ENCODE measurements at places on chromosomes 3 and 15.

DNA sequence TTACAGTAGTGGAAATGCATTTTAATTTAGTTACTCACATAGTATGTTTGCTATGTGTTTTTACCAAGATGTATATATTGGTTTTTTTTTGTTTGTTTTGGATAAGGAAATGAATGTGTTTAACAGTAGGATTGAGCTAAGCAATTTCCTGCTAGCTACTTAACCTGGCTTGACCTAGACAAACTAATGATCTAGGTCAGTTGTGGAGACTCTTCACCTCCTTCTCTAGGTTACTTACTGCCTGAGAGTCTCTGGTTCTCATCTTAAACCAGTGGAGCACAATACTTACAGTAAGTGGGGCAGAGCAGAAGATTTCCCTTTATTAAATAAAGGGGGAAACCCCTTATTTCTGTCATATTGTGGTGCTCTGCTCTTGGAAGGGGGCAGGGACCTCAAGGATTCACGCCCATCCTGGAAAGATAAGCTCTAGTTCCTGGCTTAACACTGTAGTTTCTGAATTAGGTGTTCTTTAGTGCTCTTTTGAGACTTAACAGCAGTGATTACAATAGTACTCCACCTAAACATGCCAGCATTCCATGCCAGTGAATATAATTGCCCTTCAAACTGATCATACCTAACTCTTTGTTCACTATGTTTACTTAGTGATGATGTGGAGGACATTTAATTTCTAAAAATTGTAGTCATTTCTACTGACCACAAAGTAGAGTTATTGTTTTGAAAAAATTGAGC, 79.9 kb downstream of the UBP1 start:
- DNase-seq = peak; percentile 49

DNA sequence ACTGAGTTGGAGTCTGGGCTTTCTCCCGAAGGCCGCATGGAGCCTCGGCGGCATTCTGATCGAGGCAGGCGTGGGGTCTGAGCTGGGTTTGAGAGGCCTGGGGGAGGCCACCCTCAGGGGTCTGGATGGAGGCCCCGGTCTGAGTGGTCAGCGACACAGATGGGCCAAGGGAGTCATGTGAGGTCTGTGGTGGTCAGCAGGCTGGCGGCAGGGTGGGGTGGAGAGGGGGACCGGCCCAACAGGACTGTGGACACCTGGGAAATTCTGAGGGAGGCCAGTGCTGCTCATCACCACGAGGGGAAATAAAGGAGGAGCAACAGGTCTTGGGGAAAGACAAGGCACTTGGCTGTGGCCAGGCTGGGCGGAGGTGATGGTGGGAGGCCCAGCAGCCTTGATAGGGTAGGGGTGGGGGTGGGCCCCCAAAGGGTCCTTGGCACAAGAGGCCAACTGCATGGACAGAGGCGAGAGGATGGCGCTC, 16.2 kb downstream of the CTSH start:
- no peak for DNase-seq

DNA sequence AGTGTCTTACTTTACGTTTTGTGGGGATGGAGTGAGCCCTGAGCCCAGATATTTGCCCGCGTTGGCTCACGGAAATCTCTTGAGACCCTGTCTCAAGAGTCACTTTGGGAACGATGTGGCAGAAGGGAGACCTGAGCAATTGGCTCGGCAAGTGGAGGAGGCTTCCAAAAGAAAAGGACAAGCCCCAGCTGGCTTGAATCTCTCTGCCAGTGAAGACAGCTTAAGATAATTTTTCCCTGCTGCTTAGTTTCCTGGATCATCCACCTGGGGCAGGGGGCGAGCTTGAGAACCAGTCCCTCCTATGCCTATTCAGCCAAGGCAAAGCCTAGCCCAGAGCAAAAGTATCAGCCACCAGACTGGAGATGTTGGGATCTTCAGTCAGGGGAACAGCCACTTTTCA, 708 bp downstream of the SEC22A start:
- DNase-seq = peak; percentile 14

DNA sequence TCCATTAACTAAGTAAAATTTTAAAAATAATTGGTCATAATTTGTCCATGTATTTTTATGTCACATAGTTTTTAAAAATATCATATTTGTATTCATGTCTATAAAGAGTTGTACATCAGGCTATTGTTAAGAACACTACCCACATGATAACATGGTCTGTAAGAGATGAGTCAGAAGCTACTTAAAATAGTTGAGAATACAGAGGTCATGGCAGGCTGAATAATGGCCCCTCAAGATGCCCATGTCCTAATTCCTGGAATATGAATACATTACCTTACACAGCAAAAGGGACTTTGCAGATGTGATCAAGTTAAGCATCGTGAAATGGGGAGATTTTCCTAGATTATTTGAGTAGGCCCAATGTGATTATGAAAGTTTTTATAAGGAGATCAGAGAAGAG, 782.9 kb upstream of the GOLIM4 start:
- DNase-seq = no peak

- DNase-seq = no peak
Measured at GRCh38 chr3:31565288-31565687, 32.6 kb downstream of the STT3B start.

GRCh38 chr15:84658080-84658787, at the start of gene NMB:
TSS of gene NMB (minus strand) at chr15:84658199. CDS start at chr15:84658152, 47 bp downstream.
- DNase-seq = peak; percentile 87

DNA sequence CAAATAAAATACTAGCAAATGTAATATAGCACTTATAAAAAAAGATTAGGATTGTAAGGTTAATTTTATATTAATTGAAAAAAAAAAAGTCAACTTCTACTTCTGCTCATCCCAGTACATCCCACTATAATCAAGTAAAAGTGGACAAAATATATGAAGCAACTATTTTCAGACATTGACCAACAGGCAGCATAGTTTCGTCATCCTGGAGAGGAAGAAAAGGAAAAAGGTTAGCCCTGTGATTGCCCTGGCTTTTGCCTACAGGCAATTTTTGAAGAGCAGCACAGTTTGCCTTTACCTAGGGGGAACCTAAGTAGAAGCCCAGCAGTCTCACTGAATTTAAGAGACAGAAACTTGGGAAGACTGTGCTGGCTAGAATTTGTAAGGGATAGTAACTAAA, 52.2 kb upstream of the ACTC1 start:
- no peak for DNase-seq

GRCh38 chr3:143135150-143135549, 15.6 kb downstream of the CHST2 start:
- DNase-seq = peak; percentile 91

DNA sequence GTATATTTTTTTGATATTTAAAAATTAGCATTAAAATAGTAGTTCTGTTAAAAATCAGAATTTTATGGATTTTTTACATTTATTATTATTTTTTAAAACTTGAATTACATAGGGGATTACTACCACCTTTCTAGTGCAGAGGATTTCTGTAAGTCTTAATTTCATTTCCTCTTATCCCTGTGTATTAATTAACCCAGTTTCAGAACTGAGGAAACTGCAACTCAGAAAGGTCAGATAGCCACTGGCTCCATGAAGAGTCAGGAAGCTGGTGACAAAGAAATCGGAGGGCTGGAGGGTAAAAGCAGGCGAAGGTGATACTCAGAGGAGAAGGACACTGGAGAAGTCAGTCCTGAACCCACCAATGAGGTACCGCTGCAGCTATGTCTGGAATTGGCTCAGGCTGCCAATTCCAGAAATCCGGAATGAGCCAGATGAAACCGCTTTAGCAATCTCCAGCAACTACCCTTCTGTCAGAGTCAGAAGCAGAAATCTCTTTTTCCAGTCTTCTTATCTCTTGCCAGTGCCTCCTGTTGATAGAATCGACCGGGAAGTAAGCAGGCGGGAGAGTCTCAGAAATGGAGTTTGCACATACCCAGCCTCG, 308.5 kb downstream of the SV2B start:
- no peak for DNase-seq

DNA sequence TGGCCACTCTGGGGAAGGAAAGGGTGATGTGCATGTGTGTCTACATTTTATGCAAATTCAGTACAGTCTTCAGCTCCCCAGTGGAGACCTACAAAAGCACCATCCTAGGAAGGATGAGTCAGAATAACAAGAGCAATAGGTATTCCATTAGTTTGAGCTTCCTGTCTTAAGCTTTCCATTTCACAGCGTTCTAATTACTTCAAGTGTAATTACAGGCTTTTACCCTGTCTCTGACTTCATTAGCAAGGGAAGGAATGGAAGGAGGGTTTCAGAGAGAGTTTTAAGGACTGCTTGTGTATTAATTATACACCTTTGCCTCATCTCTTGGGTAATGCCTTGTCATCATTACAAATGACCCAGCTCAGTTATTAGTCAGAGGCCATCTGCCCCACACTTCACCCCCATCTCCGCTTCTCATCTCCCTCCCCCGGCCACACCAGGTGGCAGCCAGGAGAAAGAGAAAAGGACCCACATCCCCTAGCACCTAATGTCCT, 202.8 kb upstream of the MRPL3 start:
- no peak for DNase-seq

DNA sequence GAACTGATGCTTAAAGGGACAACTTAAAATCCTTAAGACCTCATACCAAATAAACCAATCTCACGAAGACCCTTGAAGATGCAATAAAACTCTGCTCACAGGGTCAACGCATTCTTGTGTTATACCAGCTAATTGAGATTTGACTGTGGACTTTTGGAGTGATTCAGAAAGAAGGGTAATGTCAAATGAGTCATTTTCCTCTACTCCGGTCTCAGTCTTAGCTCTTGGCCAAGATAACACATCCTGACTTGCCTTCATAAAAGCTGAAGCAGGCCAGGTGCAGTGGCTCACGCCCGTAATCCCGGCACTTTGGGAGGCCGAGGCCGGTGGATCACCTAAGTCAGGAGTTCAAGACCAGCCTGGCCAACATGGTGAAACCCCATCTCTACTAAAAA, 3.8 kb downstream of the PKM start:
- peak; percentile 54 for DNase-seq

DNA sequence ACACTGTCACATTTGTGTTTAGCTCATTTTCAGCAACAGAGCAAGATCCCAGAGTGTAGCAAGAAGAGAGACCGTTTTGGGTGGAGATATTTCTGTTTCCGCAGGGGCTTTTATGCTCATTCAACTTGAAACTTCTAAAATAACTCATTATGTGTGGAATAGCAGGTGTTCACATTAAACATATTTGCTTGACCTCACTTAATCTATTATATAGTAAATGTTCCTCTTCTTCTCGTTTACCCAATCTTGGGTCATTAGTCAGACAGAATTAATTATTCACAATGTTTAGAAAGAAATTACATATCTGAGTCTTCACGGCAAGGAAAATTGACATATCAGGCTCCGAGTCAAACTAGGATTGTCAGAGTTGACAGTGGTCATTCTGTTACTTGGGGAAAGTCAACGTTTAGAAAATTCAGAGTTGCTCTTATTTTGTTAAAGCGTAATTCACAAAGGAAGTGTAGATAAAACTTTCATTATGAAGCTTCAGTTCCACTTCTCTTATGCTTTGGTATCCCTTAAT, 222.9 kb downstream of the TPRG1 start:
- DNase-seq = no peak

DNA sequence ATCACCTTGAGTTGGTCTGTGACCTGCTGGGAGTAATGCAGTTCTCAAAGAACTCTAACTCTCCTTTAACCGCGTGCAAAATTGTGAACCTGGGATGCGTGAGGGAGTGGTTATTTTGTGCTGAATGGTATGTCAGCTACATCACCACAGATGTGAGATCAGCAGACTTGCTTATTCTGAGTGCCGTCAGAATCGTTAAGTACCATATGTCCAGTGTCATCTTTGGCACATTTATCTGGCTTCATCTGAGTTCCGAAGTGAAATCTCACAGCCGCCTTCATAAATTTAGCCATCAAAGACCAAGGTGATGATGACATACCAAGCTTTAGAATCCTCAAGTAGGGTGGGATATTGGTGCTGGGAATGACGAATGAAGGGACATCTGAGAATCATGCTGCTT, 347.2 kb upstream of the TPRG1 start:
- no peak for DNase-seq

DNA sequence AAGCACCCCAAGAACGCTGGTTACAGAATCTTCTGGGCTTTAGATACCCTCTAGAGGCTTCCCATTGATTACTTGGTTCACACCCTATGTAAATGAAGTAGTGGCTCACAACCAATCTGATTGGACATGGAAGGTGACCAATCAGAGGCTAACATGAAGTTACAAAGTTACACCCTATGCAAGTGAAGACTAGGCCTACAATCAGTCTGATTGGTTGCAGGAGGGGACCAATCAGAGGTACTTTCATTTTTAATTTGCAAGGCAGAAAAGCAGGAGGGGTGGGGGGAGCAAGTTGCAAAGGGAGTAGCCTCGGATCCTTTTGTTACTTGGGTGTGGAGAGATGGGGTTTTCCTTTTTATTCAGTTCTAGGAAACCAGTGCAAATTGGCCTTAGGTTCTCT, 11.1 kb upstream of the RTP2 start:
- DNase-seq = no peak

- no peak for DNase-seq
Measured at GRCh38 chr15:74402873-74403587, 30.7 kb downstream of the SEMA7A start.

- no peak for DNase-seq
Measured at GRCh38 chr15:66162286-66162685, 91.3 kb downstream of the MEGF11 start.

GRCh38 chr3:14997941-14998340, 50.6 kb downstream of the NR2C2 start:
- DNase-seq = no peak

- DNase-seq = no peak
Measured at GRCh38 chr15:84606653-84607120, 5.9 kb downstream of the ZSCAN2 start.

- DNase-seq = no peak
Measured at GRCh38 chr3:46372492-46373359, 2.0 kb downstream of the CCR5 start.

DNA sequence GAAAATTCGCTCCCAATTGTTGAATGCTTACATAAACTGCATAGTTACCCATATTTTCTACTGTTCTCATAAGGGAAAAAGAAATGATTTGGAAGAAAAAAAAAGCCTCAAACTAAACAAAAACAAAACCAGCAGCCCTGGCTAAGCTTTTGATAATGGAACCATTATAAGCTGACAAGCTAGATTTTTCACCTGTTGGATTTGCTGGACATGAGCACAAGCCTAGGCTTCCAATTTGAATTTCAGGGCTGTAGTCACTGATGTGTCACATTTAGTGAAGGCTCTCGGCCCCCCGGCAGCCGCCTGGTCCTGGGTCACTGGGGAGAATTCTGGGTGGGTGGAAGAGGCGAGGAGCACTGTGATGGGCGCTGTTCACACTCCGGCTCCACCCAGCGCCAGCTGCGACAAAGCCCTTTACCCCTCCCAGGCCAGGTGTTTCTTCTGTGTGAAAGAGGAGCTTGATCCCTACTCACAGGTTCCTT, 4.6 kb downstream of the FBXL22 start:
- no peak for DNase-seq

DNA sequence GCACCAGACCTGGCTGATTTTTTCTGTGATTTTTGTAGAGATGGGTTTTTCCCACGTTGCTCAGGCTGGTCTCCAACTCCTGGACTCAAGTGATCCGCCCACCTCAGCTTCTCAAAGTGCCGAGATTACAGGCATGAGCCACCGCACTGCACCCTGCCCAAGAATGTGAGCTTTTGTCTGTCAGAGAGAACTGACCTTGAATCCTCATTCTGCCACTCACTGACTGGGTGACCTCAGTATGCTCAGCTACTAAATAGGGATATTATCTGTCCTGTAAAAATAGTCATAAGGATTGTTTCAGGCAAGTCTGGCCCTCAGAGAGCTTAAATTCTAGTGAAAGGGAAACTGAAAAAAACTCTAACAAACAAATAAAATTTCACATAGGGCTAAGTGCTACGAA, 2.1 kb upstream of the RFT1 start:
- no peak for DNase-seq

All from hepatic stellate cell (primary cell).